K562 (cell line): ENCODE measurements at places on chromosomes 13 and 19. TPM values are rescaled to one million over a fixed set of nuclear protein-coding genes. Genes with fewer than 3 reads are reported as not detected.
A peak's percentile ranks its signal among the peaks of the same experiment; 100 is the strongest.

DNA sequence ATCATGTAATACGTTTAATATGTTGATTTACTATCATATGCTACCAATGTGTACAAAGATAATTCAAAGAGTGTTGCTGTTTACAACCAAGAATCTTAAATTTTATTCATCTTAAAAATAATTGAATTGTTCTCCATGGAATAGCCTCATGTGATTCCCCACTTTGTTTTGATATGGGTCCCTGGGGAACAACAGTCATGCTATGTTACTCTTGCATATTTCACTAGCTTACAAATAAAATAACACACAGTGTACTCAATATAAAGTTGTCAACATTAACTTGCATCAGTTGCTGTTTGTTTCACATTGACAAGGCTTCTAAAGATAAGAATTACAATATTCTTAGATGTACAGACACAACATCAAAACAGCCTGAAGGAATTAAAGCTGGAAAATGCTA lies 2.3 kb downstream of the ENOX1 start:
- H3K4me3 ChIP-seq = no peak overlapping the region
- no peaks in the 10 kb centered on the region for H3K27me3 ChIP-seq
- H3K27ac ChIP-seq = no peak overlapping the region

DNA sequence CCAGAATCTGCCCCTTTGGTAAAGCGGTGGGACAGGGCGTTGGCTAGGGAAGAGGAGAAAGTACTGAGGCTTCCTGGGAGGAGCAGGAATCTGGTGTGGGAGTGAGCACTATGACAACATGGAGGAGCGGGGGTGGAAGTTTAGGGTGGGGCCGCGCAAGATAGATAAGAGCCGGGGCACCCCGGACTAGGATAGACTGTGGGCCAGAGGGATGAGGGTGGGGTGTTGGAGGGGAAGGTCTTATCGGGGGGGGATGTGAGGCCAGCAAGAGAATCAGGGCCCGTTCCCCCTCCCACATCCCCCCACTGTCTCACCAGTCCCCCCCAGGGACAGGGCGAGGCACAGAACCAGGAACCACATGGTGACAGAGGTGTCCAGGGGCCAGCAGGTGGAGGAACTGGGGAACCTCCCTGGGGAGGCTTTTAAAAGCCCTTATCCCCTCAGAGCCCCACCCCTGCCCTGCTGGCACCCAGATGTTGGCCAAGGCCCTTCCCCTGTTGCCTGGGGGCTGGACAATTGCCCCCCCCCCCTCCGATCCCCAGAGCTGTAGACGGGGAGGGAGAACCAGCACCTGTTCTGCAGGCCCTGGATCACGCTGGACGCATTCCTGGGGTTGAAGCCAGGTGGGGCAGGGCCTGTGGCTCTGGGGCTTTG lies at the start of gene KLK1:
TSS of gene KLK1 (minus strand) at position 399 of the 654 bp plus-strand sequence. CDS start at position 360, 39 bp downstream.
- peaks cover 67% of the 10 kb centered on the region for H3K4me1 ChIP-seq
- no peak within 1 kb of the TSS for H3K27ac ChIP-seq
- DNase-seq = peak; percentile 78
- H3K36me3 ChIP-seq = no peaks in the 10 kb centered on the region
- no peak within 1 kb of the TSS for H3K4me3 ChIP-seq
- H3K27me3 ChIP-seq = no peaks in the 10 kb centered on the region; the same call in 2 of the 3 replicates

- no peaks in the 10 kb centered on the region for H3K36me3 ChIP-seq
- H3K4me1 ChIP-seq = 0 out of 2 replicates have a peak, but pooled peaks cover 5% of the 10 kb centered on the region
- peaks cover 2% of the 10 kb centered on the region; the same call in 1 of the 3 replicates for H3K27me3 ChIP-seq
- DNase-seq = no peak
- no peak overlapping the region for H3K4me3 ChIP-seq
Measured at GRCh38 chr13:30735872-30736175, 481 bp downstream of the ALOX5AP start.

The FAM83E gene
- 0.71 and 1.3 TPM in 2 replicates for total RNA-seq

The KLK3 gene
- total RNA-seq = not detected in 2 replicates

The PSPN gene
- total RNA-seq = 1.1 TPM in 2 replicates

The IGSF23 gene
- total RNA-seq = not detected in 2 replicates

The PRTN3 gene
- 0.60 and 0.86 TPM in 2 replicates for total RNA-seq

GRCh38 chr13:113918580-113918979 lies 54.7 kb upstream of the GAS6 start:
- no peak overlapping the region for H3K27ac ChIP-seq
- H3K27me3 ChIP-seq = peaks cover 28% of the 10 kb centered on the region; the same call in 2 of the 3 replicates
- no peaks in the 10 kb centered on the region for H3K36me3 ChIP-seq
- H3K4me1 ChIP-seq = peaks cover 9% of the 10 kb centered on the region
- no peak overlapping the region for H3K4me3 ChIP-seq
- no peak for DNase-seq

The ZNF429 gene
- 11.4 and 12.3 TPM in 2 replicates for total RNA-seq

- DNase-seq = no peak
- peaks cover 27% of the 10 kb centered on the region for H3K27me3 ChIP-seq
- no peak overlapping the region for H3K27ac ChIP-seq
- no peaks in the 10 kb centered on the region for H3K36me3 ChIP-seq
Measured at GRCh38 chr13:112053744-112054615, 13.0 kb upstream of the SOX1 start.

- H3K4me1 ChIP-seq = no peaks in the 10 kb centered on the region
- no peak for DNase-seq
- H3K36me3 ChIP-seq = no peaks in the 10 kb centered on the region
- no peak overlapping the region for H3K4me3 ChIP-seq
Measured at GRCh38 chr13:60494296-60494695, 97.3 kb downstream of the TDRD3 start.

GRCh38 chr13:34391076-34391475 lies 551.0 kb upstream of the NBEA start:
- H3K27ac ChIP-seq = no peak overlapping the region
- no peaks in the 10 kb centered on the region for H3K4me1 ChIP-seq
- no peak overlapping the region for H3K4me3 ChIP-seq
- H3K27me3 ChIP-seq = no peaks in the 10 kb centered on the region
- no peak for DNase-seq

The TSPAN16 gene
- total RNA-seq = not detected in 2 replicates

DNA sequence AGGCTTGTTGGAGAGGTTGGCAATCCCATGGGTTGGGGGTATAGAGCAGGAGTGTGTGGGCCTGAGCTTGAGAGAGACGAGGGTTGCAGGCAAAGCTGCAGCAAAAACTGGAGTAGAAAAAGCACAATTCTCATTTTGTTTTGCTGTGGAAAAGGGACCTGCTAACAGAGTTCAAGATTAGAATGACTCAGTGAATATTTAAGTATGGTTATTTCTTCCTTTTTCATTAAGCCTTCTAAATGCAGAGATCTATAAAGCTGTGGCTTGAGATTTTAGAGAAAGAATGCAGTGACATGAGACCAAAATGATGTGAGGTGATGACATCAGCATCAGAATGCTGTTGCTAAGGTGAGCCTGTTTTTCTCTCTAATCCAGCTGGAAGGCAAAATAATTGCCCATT lies 10.8 kb upstream of the MBNL2 start:
- H3K27me3 ChIP-seq = no peaks in the 10 kb centered on the region
- H3K4me3 ChIP-seq = no peak overlapping the region

The AKAP11 gene
- 14.5 and 15.4 TPM in 2 replicates for total RNA-seq
